ENCODE measurements at places on chromosomes 1 and 21. TPM values are rescaled to one million over a fixed set of nuclear protein-coding genes. Genes with fewer than 3 reads are reported as not detected.

DNA sequence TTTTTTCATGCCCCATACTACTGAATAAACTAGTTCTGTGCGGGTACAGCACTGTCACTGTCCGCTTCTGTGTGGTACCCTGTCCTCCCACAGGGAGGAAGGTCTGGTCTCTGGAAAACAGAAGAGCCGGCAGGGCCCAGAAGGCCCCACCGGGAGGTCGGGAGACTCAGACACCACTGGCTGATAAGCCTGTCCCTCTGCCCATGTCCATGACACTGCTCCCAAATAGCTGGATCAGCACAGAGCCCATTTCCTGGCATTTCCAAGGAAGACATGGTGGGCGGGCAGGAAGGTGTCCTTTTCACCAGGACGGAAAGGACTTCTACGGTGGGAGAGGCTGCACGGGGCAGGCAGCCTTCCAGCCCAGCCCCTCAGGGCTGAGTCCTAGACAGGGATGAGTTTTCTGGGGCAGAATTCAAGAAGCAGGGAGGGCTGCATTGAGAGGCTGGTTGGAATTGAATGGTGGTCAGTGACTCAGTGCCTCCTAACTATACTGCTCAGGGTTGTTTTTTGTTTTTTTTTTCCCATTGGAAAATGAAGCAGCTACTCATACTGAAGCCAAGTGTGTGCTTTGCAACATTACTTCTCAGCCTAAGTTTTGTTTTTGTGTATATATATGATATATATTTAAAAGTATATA, 7.1 kb downstream of the PSRC1 start:
- no peak overlapping the region for H3K4me3 ChIP-seq
- DNase-seq: no peak
- H3K27ac ChIP-seq: peak overlapping the region; percentile 71

- H3K27ac ChIP-seq: no peak overlapping the region
- no peaks in the 10 kb centered on the region for H3K4me1 ChIP-seq
- no peak overlapping the region for H3K4me3 ChIP-seq
- H3K36me3 ChIP-seq: no peaks in the 10 kb centered on the region
- H3K27me3 ChIP-seq: no peaks in the 10 kb centered on the region
- no peak for DNase-seq
Observed at GRCh38 chr1:11298390-11299224, 25.6 kb downstream of the UBIAD1 start.

- no peaks in the 10 kb centered on the region for H3K36me3 ChIP-seq
- no peaks in the 10 kb centered on the region for H3K4me1 ChIP-seq
- H3K27me3 ChIP-seq: peaks cover 5% of the 10 kb centered on the region
- no peak overlapping the region for H3K4me3 ChIP-seq
Observed at GRCh38 chr1:201085902-201086735, 26.1 kb downstream of the CACNA1S start.

Gene OR2AK2
- not detected for total RNA-seq

- peaks cover 7% of the 10 kb centered on the region for H3K36me3 ChIP-seq
- H3K27ac ChIP-seq: peak overlapping the region; percentile 93
- no peaks in the 10 kb centered on the region for H3K27me3 ChIP-seq
- DNase-seq: no peak
Observed at GRCh38 chr1:33348194-33348593, 27.3 kb upstream of the A3GALT2 start.

Gene SPOCD1
- total RNA-seq: 0.54 TPM

Gene RPTN
- not detected for total RNA-seq

Gene C1orf94
- not detected for total RNA-seq

Gene BSND
- not detected for total RNA-seq

Gene ACTL8
- not detected for total RNA-seq

GRCh38 chr1:11963622-11964021, 16.6 kb upstream of the MFN2 start:
- H3K4me3 ChIP-seq: no peak overlapping the region
- no peaks in the 10 kb centered on the region for H3K4me1 ChIP-seq
- H3K27me3 ChIP-seq: no peaks in the 10 kb centered on the region
- no peak for DNase-seq
- H3K27ac ChIP-seq: no peak overlapping the region
- peaks cover 5% of the 10 kb centered on the region for H3K36me3 ChIP-seq

DNA sequence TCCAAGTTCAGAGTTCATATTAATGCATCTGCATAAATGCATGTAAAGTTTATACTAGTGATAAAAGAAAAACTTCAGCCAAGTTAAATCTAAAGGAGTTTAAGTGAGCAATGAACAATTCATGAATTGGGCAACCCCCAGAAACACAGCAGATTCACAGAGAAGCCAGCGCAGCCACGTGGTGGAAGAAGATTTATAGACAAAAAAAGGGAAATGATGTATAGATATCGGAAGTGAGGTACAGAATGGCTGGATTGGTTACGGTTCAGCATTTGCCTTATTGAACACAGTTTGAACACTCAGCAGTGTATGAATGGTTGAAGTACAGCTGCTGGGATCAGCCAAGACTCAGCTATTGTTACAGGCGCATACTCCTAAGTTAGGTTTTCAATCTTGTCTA, 5.7 kb downstream of the AK5 start:
- DNase-seq: no peak
- H3K4me1 ChIP-seq: peaks cover 5% of the 10 kb centered on the region
- H3K27ac ChIP-seq: no peak overlapping the region
- no peak overlapping the region for H3K4me3 ChIP-seq
- peaks cover 9% of the 10 kb centered on the region for H3K27me3 ChIP-seq

GRCh38 chr1:217590598-217590997, 40.3 kb downstream of the GPATCH2 start:
- no peaks in the 10 kb centered on the region for H3K4me1 ChIP-seq
- no peak overlapping the region for H3K27ac ChIP-seq
- DNase-seq: no peak
- H3K4me3 ChIP-seq: no peak overlapping the region
- H3K27me3 ChIP-seq: no peaks in the 10 kb centered on the region

DNA sequence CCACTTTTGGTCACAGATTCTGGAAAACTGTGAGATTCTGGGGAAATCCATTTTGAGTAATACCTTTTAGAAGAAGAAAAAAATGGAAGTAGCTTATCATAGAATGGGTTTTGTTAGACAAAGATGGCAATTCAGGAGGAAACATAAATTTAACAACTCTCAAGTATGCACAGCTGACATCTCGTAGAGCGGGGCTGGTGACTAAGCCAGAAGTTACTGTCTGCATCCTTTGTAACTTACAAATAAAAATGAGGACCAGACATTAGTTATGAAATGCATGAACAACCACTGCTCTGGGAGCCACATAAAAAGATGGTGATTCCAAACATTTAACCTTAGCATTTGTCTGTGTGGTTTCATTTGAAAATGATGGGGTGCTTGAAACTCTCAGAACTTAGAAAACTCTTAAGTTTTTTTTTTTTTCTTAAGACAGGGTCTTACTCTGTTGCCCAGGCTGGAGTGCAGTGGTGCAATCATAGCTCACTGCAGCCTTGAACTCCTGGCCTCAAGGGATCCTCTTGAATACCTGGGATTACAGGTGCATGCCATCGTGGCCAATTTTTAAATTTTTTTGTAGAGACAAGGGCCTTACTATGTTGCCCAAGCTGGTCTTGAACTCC, 49.2 kb upstream of the ATP5PO start:
- H3K36me3 ChIP-seq: no peaks in the 10 kb centered on the region
- no peaks in the 10 kb centered on the region for H3K27me3 ChIP-seq
- no peak overlapping the region for H3K4me3 ChIP-seq

DNA sequence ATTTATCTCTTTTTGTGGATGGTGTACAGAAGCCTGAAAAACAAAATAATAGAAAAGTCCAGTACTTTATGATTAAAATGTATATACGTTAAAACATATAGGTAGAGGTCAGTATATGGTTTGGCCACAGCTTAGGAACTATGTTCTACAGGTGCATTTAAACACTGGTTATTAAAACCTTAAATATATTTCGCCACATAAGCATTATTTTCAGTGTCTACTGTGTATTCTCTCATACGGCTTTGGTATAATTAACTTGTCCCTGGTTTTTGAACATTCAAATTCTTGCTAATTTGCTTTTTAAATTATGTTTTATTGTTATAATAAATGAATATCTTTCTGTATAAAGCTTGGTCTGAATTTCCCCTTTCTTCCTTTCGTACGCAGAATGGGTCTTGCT, 87.9 kb downstream of the GTF2B start:
- H3K4me1 ChIP-seq: no peaks in the 10 kb centered on the region
- H3K4me3 ChIP-seq: no peak overlapping the region
- no peak overlapping the region for H3K27ac ChIP-seq
- peaks cover 20% of the 10 kb centered on the region for H3K36me3 ChIP-seq
- no peaks in the 10 kb centered on the region for H3K27me3 ChIP-seq

Gene PM20D1
- total RNA-seq: 0.13 TPM

Gene HPDL
- total RNA-seq: 1.9 TPM

Gene FLG2
- not detected for total RNA-seq

Gene DISC1
- total RNA-seq: 0.36 TPM

Gene RHD
- not detected for total RNA-seq

DNA sequence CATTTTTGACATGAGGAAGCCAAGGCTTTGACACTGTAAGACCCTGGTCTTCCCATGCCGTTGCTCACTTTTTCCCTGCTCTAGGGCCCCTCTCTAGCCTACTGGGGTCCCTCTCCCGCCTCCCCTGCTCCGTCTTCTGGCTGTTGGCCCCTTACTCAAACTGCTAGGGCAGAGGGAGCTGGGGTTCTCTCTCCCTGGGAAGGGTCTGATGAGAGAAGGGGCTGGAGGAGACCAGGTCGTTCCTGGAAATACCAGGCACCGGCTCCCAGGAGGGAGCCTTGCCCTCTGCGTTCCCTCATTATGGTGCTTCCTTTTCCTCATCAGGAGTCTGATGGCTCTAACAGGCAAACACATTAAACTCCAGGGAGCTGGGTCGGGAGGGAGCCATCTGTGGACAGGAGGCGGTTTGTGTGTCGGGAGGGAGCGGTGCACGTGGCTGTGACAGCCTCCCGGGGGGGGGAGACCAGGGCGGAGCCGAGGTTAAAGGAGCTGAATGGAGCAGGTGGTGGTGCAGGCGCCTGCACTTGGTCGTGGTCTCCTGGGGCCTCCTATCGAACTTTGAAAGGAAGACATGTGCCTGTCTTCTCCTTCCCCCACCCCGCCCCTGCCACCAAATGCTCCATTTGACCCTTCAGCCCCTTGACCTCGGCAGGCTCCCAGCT, 35.4 kb upstream of the LHX4 start:
- no peak overlapping the region for H3K27ac ChIP-seq
- no peak overlapping the region for H3K4me3 ChIP-seq
- no peaks in the 10 kb centered on the region for H3K4me1 ChIP-seq
- DNase-seq: no peak

DNA sequence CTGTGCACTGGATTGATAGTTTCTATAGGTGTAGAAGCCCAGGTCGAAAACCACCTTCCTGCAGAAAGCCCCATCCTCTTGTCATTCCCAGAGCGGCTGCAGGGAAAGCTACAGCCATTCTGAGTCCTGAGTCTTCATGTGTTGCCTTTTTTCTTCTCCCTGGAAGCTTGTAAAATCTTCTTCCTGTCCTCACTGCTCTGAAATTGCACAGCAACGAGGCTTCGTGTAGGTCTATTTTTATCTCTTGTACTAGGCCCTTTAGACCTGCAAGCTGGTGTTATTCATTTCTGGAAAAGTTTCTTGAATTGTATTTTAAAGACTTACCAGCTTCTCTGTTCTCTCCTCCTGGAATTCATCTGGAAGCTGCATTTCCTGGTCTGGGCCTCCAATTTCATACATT, 44.2 kb upstream of the ETS2 start:
- no peak for DNase-seq
- H3K27me3 ChIP-seq: no peaks in the 10 kb centered on the region
- H3K27ac ChIP-seq: 0 out of 2 replicates have a peak overlapping the region, but pooled peaks have one; percentile 45
- H3K36me3 ChIP-seq: no peaks in the 10 kb centered on the region
- H3K4me3 ChIP-seq: no peak overlapping the region
- peaks cover 11% of the 10 kb centered on the region for H3K4me1 ChIP-seq

- H3K4me3 ChIP-seq: no peak overlapping the region
- H3K4me1 ChIP-seq: no peaks in the 10 kb centered on the region
- H3K27ac ChIP-seq: no peak overlapping the region
- H3K27me3 ChIP-seq: no peaks in the 10 kb centered on the region
- no peaks in the 10 kb centered on the region for H3K36me3 ChIP-seq
- no peak for DNase-seq
Observed at GRCh38 chr21:28699596-28700259, 292.9 kb downstream of the LTN1 start.

DNA sequence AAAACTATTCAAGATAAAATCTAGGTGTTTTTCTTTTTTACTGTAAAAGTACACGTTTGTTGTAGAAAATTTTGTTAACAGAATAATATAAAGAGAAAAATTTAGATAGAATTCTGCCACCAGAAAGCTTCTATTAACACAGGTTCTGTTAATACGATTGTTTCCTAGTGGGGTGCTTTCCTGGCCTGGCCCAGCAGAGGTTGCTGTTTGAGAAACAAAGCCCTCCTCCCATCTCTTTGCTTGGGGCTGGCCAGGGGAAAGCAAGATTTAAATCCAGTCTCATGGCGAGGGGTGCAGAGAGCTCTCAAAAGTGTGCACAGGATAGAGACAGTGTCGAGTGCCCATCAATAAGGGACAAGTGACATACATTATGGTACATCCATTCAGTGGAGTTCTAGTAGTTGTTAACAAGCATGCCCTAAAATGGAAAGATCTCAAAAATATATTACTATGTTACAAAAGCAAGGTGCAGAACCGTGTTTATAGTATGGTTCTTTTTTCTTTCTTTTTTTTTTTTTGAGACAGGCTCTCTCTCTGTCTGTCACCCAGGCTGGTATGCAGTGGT, 14.6 kb upstream of the ACBD3 start:
- no peaks in the 10 kb centered on the region for H3K4me1 ChIP-seq
- H3K27ac ChIP-seq: no peak overlapping the region
- DNase-seq: no peak
- no peak overlapping the region for H3K4me3 ChIP-seq
- no peaks in the 10 kb centered on the region for H3K27me3 ChIP-seq

Measured in Panc1 (cell line).